ENCODE measurements at places on chromosomes 6 and 20.
A peak's percentile ranks its signal among the peaks of the same experiment; 100 is the strongest.

GRCh38 chr6:11392778-11393507 lies 144.6 kb upstream of the TMEM170B start:
- peak; percentile 98 for DNase-seq

GRCh38 chr20:51417250-51418136 lies 125.0 kb downstream of the NFATC2 start:
- DNase-seq = no peak

GRCh38 chr20:2753461-2754040 lies 46.9 kb downstream of the CPXM1 start:
- no peak for DNase-seq

- no peak for DNase-seq
These were observed 80.9 kb downstream of the DLL1 start for GRCh38 chr6:170210026-170210390.

DNA sequence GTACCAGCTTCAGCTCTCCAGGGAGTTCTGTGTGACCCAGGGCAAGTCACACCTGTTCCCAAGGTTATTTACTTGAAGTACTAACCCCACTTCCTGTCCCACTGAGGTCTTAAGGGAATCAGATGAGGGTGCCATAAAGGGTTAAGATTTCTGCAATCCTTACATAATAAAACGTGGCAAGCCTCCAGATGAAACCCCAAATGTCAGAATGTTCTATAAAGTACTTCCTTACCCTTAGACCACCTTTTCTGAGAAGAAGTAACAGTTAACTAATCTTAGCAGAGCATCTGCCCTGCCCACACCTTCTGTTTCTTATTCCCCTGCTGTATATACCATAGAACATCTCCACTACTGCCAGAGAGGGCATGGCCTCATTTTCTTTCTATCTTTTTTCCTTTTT lies 6.0 kb upstream of the AVP start:
- no peak for DNase-seq

DNA sequence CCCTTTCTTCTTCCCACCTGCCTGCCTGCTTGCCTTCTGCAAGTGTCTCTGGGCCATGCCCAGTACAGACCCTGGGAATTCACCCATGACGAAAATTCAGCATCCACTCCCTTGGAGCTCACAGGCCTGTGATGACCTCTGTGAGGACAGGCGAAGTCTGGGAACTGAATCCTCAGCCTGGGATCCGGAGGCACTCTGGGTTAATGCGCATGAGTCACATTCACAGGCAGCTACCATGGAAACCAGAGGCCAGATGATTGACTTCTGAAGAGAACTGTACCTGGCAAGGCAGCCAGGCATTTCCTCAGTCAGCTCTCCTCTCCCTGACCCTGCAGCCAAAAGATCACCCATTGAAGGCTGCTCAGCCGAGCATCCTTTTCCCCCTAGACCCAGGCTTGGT lies 41.0 kb downstream of the SLC9A8 start:
- peak; percentile 97 for DNase-seq
